ENCODE measurements at places on chromosomes 5 and 9.

GRCh38 chr9:124511426-124511840 is 4.2 kb upstream of the NR5A1 start:
- no peak for DNase-seq

GRCh38 chr9:80789831-80790230 is 899.5 kb downstream of the TLE1 start:
- DNase-seq = no peak

GRCh38 chr5:173474881-173475287 is 141.6 kb downstream of the BOD1 start:
- DNase-seq = no peak

DNA sequence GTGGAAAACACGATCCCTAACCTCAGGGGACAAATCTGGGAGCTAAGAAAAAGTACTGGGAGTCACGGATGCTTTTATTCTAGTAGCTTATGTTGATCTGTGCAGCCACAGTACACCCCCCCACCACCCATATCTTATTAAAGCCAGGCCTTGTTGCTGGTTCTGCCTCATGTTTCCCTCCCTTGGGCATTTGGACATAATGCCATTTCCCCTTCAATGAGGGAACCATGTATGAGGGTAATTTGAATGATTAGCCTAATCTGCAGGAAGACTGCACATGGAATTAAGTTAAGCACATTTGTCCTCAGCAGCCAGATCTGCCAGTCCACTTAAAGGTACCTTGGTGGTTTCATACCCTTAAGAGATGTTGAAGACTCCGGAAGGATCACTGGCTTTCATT is 102.0 kb downstream of the ARHGAP26 start:
- no peak for DNase-seq

Data from stimulated activated CD4-positive, alpha-beta T cell treated with anti-CD3 and anti-CD28 coated beads, Interleukin-1b, Interleukin-23, amount 100 ng/mL, for 1 hour (primary cell).